ENCODE measurements at places on chromosomes 5 and 9.

DNA sequence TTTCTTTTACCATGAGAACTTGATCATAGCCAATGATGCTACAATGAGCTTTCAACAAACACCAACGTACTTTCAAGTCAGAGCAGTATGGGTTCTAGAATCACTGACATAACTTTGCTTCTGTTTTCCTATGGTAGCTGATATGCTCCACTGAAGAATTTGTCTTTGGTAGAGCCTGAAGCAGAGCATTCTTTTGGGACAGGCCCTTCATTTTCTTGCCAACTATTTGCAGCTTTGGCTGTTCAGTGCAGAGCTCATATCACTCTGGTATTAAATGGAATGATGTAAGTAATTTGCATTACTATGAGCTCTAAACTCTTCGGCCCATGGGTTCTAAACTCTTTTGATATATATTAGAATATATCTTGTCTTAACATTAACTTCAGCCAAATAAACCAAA lies 51.8 kb upstream of the APC start:
- no peak for DNase-seq

- DNase-seq = no peak
These were observed 225.3 kb downstream of the MCTP1 start for GRCh38 chr5:95059636-95060035.

- no peak for DNase-seq
These were observed 139.0 kb downstream of the OLFM1 start for GRCh38 chr9:135226369-135227050.

DNA sequence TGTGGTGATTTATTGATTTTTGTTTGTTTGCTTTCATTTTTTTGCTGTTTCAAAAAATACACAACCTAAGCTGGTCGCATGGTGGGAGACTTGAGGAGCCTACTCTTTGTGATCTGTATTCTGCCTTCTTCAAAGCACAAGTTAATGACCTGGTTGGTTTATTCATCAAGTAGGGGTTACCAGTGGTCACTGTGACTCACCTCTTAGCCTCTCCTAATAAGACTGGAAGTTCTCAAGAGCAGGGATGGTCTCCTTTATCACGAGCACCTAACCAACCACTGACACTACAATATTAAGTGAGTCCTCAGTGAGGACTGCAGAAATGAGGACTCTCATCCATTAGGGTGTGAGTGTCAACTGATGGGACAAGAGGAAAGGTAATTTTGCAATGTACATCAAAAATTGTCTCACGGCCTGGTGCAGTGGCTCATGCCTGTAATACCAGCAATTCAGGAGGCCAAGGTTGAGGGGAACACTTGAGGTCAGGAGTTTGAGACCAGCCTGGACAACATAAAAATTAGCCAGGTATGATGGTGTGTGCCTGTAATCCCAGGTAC lies 13.6 kb upstream of the MTMR12 start:
- no peak for DNase-seq

- no peak for DNase-seq
These were observed 60.2 kb downstream of the SMIM23 start for GRCh38 chr5:171845857-171846256.

DNA sequence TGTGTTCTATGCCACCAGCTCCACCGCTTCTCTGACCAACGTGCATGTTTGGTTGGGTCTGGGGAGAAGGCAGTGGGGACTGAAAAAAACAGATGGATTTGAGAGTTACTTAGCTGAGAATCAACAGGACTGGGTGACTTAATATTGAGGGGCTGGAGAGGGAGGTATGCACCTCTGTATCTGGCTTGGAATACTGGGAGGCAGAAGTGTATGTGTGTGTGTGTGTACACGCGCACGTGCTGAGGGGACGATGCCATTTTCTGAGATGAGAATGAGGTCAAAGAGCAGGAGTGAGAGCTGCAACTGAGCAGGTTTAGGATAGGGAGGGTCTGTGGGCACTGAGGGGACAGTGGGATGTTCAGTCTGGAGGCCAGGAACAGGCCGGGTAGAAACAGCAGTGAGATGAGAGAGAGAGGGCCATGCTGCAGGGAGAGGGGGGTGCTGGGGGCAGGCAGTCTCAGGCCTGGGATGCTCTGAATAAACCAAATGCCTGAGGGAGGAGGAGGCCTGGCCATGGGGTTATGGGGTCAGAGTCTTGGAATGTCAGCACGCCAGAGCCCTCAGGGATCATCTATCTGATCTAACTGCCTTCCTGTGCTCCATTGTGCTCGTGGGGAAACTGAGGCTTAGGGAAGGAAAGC lies 14.0 kb downstream of the PDGFRB start:
- no peak for DNase-seq

DNA sequence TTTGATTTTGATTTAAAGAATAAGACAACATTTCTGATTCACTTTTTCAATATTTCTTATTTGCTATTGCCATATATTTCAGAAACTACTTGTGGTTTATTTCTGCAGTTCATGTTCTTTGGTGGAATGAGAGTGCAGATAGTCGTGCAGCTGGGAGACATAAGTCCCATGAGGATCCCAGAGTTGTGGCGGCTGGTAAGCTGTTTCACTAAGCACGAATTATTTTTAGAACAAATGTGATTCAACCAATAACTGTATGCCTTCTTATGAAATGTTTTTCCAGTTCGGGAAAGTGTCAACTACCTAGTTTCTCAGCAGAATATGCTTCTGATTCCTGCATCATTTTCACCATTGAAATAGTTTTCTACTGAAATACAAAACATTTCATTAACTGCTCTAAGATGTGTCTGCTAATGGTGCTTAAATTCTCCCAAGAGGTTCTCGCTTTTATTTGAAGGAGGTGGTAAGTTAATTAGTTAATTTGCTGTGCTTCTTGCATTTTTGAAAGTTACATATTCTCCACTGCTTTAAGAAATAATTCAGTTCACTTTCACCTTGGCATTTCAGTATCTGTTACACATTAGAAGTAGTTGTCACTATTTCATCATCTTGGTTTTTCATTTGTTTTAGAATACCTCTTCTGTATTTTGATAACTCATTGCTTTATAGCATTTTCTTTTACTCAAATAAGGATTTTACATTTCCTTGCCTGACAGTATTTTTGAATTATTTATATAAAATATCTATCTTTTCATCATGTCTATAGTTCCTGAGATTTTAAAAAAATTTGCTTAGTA lies 9.0 kb downstream of the NIPSNAP3B start:
- DNase-seq = no peak

DNA sequence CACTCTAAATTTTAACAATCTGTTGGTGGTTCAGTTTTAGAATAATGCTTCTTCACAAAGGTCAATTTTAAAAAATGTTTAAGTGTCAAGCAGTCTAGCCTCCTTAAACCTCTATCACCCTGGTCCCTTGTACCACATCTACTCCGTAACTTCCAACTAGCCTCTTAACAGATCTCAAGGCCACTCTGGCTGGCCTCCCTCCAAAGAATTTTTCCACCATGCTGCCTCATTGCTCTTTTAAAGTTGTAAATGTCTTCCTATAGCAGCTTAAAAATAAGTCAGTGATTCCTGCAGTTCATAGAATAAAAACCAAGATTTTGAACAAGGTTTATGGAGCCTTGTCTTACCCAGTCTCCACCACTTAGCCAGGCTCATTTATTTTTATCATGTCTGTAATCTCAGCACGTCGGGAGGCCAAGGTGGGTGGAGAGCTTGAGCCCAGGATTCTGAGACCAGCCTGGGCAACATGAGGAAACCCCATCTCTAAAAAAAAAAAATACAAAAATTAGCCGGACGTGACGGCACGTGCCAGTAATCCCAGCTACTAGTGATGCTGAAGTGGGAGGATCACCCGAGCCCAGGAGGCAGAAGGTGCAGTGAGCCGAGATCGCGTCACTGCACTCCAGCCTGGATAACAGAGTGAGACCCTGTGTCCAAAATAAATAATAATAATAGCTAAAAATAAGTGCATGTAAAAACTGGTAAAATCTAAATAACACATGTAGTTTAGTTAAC lies 924.9 kb upstream of the DMAC1 start:
- no peak for DNase-seq

- DNase-seq = no peak
These were observed 237.9 kb downstream of the NSG2 start for GRCh38 chr5:174283211-174284005.

GRCh38 chr9:16192403-16193017 lies 639.7 kb downstream of the CCDC171 start:
- DNase-seq = no peak

DNA sequence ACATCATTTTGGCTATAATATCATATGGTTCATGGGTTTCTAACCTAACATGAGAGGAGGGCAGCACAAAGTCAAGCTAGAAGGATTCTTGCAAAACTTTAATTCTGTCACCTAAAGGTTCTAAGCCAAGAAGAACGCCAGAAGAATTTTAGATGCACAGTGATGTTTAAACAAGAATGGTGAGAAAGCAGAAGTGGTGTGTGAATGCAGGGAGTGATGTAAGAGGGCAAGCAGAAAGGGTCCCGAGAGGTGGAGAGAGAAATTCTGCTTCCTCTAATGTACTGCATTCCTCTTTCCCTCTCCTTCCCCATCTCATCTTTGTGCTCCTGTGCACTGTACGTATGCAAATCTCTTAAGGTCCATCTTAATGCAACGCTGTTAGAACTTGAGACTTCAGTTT lies 2.1 kb upstream of the TRMO start:
- DNase-seq = no peak

DNA sequence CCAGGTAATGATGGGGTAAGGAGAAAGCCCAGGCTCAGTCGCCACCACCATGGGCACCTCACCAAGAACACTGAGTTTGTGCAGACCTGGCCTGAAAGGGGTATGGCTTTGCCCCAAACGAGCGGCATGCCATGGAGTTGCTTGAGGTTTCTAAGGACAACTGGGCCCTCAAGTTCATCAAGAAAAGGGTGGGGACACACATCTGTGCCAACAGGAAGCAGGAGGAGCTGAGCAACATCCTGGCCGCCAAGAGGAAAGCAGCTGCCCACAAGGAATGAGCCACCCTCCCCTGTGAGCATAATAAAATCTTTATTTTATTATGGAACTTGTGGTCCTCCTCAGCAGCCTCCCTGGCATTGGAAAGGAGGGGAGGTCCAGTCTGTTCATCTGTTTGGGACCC lies 23.8 kb downstream of the CD14 start:
- no peak for DNase-seq

DNA sequence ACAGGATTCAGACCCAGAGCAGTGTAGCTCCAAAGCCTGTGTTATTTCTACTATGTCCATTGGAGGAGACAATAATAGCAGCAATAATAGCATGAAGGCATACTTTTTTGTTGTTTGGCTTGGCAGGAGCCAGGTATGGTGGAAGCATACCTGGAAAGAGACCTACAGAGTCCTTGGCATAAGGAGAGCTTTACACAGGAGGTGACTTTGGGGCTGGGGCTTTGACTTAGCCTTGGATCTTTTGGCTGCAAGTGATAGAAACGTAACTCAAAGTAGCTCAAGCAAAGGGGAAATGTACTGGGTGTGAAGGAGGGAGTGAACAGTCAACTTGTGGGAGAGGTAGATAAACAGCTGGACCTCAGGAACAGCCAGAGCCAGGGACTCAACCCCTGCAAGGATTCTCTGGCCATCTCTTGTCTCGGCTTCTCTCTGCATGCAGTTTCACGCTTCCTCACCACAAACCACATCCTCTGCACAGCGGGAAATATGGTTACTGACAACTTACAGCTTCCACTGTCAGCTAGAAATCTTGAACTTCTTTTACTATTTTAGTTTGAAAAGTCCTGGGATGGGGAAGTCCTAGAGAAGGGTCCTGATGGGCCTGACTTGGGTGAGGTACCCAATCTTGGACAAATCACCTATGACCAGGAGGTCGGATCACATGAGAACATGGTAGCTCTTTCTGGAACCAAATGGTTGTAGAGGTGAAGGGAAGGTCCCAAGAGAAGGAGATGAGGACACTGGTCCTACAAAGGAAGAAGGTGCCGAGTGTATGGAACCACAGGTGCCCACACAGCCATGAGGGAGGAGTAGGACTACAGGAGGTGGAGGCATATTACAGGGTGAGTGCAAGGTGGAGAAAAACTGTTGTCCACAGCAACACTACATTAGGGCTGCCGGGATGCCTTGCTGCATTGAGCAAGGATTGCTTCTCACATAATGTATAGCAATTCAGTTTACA lies 47.0 kb upstream of the TGFBR1 start:
- peak; percentile 13 for DNase-seq

GRCh38 chr5:152501294-152501693 lies 96.2 kb upstream of the NMUR2 start:
- DNase-seq = no peak

All from activated naive CD8-positive, alpha-beta T cell treated with anti-CD3 and anti-CD28 coated beads, Interleukin-2, amount 50 U/mL, for 16 hours (primary cell).